ENCODE measurements at places on chromosomes 11 and 22.

GRCh38 chr22:42321908-42322561, 51.6 kb upstream of the TCF20 start:
- no peak for DNase-seq

DNA sequence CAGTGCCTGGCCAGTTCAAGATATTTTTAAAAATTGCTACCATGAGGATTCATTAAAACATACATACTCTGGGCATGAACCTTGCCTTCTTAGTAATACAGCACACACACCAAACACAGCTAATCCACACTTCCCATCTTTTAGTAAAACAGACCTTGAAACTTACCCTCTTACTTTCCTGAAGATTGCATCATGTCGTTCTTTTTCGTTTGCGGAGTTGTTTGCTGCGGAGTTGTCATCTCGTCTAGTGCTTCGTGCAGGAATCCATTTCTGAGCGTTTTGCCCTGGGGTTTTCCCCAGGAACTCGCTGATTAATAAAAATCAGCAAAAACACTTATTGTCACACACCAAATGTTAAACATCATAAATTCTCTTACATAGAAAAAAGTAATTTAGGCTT, 3.0 kb downstream of the EIF4G2 start:
- no peak for DNase-seq

GRCh38 chr11:74035264-74035663, 26.4 kb upstream of the UCP3 start:
- no peak for DNase-seq

DNA sequence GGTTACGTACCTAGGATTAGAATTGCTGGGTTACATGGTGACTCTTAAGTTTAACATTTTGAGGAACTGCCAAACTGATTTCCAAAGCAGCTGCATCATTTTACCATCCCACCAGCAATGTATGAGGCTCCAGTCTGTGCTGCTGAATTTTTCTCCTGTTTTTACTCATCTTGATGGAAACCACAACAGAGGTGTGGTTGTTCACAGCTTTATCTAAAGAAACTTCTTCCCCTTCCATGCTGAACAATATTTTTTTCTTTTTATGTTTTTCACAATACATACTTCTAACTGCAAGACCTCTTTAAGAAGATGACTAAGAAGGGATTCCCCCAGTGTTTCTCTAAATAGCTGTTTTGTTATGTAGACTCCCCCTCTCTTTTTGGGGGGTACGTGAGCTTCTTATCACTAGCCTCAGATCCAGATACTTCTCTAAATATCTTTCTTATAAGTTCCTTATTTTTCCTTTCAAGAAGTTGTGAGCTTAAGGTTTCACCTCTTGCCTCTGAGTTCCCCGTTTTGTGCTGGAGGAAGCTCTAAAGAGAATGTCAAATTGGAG, 24.0 kb downstream of the TCP11L1 start:
- DNase-seq: peak; percentile 45

GRCh38 chr11:10514202-10514601, 26.8 kb downstream of the RNF141 start:
- no peak for DNase-seq

- DNase-seq: no peak
Measured at GRCh38 chr11:85815186-85815931, 4.4 kb upstream of the SYTL2 start.

GRCh38 chr11:67268081-67268961, 2.0 kb downstream of the GRK2 start:
- DNase-seq: peak; percentile 88

DNA sequence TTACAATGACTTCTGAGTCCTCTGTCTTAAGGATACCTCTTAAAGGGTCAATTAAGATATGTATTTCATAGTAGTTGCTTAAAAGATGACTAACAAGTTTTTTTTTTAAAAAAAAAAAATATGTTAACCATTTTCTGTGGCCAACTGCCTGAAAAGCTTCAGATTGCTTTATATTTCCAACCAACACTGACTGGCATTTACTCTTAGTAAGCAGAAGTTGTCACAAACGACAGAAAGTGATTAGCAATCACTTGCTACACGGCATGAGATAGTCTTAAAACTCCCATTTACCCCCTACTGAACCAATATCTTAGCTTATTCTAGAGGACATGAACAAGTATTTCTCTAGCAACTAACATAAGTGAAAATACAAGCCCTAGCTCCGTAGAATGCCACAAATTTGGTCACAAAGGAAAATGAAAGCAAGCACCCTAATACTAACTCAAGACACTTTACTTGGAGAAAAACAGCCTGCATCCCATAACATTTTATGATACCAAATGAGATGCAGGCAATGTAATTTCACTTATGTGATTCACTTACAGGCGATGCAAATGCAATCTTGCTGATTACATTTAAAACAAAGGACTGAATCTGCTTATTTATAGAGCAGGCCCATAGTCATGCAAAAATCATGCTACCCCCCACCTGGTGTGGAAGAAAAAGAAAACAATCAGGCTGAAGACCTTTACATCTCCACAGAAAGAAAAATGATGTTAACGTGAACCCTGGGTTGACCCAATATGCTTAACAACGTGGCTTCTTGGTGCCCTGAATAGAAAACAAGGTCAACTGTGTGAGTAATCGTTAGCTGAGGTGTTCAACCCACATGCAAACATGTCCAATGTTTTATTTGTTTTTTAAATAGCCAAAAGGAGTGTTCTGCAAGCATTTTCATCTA, 25.7 kb downstream of the MPPED2 start:
- no peak for DNase-seq

DNA sequence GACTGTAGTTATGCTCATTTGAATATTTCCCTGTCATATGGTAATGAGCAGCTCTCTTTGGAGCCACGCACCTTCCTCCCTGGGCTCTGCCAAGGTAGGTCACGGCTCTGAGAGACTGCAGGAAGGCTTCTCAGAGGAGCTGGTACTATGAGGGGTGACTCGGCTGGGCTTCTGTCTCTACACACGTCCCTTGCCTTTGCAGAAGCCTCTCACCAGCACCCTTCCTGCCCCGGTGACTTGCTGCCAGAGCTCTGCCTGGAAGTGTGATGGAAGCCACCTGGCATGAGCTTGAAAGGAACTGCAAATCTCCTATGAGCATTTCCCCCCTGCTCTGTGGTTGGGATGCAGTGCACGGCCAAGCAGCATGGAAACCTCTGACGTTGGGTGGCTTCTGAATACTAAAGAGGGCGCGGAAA, 74.2 kb downstream of the KIRREL3 start:
- DNase-seq: no peak

DNA sequence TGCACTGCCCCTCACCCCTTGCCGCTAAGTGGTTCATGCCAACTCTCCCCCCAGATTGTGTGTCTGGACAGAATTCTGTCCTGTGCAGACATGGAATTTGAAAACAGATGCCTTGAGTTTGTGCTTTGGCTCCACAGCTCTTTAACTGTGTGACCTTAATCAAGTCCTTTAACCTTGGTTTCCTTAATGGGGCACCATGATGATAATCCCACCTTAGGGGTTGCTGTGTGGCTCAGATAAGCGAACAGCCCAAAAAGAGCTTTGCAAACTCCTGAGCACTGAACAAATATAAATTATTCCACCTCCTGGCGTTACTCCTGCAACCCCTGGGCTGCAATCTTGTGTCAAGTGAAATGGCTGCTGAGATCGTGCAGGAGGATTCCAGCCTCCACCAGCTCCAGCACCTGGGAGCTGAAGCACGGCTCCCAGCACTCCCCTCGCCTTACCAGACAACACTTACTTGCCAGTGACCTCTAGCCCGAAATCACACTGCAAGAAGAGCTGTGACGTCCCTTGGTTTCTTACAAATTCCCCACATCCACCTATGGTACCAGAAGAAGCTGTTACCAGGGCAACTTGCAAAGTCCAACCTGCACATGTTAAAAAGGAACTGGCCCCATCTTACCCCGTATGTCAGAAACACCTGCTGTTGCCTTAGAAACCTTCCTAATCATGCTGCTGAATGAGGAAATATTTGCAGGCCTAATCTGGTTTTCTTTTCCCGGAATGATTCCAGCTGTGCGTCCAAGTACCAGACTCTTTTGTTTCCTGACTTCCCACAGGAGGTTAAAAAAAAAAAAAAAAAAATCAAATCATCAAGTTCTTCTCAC, 13.2 kb downstream of the VPS37C start:
- DNase-seq: no peak

DNA sequence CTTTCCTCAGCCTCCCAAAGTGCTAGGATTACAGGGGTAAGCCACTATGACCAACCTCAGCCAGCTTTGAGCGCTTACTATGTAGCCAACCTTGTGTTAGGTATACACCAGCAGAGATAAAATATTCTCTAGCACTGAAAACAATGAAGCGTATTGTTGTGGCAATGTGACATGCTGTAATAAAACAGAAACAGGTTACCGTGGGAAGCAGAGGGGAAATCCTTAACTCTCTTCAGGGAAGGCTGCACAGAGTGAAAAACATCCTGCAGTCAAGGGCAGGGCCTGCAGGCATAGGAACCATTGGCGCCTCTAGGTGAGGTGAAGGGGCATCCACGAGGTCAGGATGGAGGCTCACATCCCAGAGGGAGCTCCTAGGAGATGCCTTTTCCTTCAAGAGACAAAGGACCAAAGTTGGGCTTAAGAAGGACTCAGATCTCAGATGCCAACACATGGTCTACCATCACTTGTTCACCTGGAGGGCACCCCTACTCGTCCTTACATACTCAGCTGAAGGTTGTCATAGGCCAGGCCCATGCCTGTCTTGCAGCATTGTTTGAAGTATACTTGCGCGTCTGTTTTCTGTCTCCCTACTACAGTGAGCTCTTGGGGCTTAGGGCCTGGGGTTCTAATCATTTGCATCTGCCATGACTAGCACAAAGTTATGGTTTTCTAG, 8.0 kb downstream of the POLD4 start:
- no peak for DNase-seq

DNA sequence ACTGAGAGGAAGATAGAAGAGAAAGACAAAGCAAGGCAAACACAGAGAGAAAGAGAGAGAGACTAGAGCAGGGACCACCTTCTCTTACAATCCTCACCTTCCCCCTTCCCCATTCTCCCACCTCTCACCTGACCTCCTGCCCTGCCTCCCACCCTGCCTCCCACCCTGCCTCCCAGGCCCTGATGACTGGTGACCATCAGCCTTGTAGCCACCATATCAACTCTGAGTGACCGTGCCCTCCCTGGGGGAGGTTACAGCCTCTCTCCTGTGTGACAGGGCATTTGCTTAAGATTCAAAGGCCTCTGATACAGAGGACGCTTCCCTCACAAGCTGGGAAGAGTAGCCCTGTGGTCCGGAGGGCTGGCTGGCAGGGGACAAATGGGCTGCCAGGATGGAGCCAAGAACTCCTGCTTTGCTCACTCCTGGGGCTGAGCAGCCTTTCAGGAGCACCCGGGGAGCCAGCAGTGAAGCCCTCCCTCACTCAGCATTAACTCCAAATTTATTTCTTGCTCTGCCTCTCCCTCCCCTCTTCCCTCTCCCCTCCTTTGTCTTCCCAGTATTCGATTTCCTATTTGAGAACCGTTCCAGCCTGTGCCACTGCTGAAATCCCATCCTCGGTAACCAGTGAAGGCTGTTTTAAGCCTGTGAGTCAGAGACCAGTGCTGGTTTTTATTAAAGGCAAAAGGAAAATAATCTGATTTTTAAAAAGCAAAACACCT, 125.2 kb upstream of the SYT13 start:
- DNase-seq: no peak

DNA sequence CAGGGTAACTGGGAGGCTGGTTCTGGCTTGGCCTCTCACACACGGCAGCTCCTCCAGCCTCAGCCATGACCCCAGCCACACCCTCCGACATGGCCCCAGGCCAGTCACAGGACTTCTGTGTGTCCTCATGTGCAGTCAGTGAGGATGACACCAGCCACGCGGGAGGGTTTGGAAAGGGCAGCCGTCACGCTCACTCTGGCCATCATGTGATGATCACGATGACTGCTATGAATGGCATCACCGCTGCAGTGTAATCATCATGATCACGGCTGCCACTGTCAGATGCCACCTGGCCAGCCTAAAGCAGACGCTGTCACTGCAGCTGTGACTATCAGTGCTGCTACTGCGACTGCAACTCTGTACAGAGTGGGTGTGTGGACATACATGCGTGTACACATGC, 640.9 kb downstream of the BRD1 start:
- no peak for DNase-seq

DNA sequence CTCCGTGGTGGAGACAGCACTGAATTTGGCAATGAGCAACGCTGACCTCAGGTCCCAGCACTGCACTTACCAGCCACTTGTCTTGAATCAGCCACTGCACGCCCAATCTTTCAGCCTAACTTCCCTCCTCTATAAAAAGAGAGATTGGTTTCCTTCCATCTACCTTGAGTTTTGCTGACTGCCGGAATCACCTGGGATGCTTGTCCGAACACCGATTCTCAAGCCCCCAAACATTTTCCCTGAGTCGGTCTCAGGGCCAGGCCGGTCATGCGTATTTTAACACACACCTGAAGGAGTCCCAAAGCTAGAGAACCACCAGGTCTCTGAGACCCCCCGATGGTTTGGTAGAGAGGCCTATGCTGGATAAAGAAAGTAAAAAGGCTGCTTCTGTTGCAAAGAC, 131.5 kb downstream of the SPATA19 start:
- no peak for DNase-seq

GRCh38 chr11:90257158-90257525, 34.3 kb upstream of the CHORDC1 start:
- DNase-seq: no peak

GRCh38 chr11:8871171-8871775, 39.7 kb upstream of the AKIP1 start:
- no peak for DNase-seq

GRCh38 chr11:57015679-57016078, 27.0 kb downstream of the OR5AK2 start:
- DNase-seq: no peak

- no peak for DNase-seq
Measured at GRCh38 chr11:59205648-59206047, 7.1 kb downstream of the MPEG1 start.

DNA sequence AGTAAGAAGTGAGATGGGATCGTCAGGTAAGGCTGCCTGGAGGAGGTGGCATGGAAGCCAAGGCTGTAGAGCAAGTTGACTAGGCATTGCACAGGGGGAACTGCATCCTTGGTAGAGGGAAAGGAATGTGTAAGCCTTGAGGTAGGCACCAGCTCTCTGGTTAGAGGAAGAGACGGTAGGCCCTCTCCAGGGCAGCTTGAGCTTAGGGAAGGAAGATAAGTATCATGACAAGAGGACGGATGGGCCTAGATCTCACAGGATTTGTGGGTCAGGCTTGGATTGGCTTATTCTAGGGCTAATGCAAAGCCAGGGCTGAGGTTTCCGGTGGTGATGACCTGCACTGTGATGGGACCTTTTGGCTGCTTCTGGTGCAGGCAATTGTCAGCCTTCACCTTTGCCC, 1035.8 kb downstream of the TBC1D22A start:
- no peak for DNase-seq

Data from GM10248 (cell line).